ENCODE measurements at places on chromosomes 7 and 10. TPM values are rescaled to one million over a fixed set of nuclear protein-coding genes. Genes with fewer than 3 reads are reported as not detected.

- no peaks in the 10 kb centered on the region for H3K4me1 ChIP-seq
- no peaks in the 10 kb centered on the region for H3K36me3 ChIP-seq
- peaks cover 5% of the 10 kb centered on the region for H3K27me3 ChIP-seq
These were observed 26.1 kb downstream of the DYNC1I1 start for GRCh38 chr7:95798401-95798930.

DNA sequence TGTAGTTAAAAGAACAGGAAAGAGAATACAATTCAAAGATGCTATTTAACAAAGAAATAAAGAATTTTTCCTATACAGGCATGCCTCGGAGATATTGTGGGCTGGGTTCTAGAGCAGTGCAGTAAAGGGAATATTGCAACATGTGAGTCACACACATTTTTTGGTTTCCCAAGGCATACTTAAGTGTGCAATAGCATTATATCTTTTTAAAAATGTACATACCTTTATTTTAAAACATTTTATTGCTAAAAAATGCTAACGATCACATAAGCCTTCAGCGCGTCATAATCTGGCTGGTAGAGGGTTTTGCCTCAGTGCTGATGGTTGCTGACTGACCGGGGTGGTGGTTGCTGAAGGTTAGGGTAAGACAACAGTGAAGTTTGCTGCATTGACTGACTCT is 54.4 kb downstream of the ESYT2 start:
- no peak overlapping the region for H3K27ac ChIP-seq
- peaks cover 34% of the 10 kb centered on the region for H3K36me3 ChIP-seq
- H3K27me3 ChIP-seq: no peaks in the 10 kb centered on the region
- peaks cover 48% of the 10 kb centered on the region for H3K4me1 ChIP-seq

GRCh38 chr10:128099901-128100300 is 26.3 kb downstream of the MKI67 start:
- no peaks in the 10 kb centered on the region for H3K27me3 ChIP-seq
- peaks cover 28% of the 10 kb centered on the region for H3K4me1 ChIP-seq
- peaks cover 54% of the 10 kb centered on the region for H3K36me3 ChIP-seq
- H3K27ac ChIP-seq: no peak overlapping the region
- no peak for DNase-seq
- H3K4me3 ChIP-seq: no peak overlapping the region

- no peaks in the 10 kb centered on the region for H3K36me3 ChIP-seq
- no peak for DNase-seq
- no peaks in the 10 kb centered on the region for H3K4me1 ChIP-seq
- H3K27ac ChIP-seq: no peak overlapping the region
These were observed 7.2 kb upstream of the OGDH start for GRCh38 chr7:44599222-44599621.

DNA sequence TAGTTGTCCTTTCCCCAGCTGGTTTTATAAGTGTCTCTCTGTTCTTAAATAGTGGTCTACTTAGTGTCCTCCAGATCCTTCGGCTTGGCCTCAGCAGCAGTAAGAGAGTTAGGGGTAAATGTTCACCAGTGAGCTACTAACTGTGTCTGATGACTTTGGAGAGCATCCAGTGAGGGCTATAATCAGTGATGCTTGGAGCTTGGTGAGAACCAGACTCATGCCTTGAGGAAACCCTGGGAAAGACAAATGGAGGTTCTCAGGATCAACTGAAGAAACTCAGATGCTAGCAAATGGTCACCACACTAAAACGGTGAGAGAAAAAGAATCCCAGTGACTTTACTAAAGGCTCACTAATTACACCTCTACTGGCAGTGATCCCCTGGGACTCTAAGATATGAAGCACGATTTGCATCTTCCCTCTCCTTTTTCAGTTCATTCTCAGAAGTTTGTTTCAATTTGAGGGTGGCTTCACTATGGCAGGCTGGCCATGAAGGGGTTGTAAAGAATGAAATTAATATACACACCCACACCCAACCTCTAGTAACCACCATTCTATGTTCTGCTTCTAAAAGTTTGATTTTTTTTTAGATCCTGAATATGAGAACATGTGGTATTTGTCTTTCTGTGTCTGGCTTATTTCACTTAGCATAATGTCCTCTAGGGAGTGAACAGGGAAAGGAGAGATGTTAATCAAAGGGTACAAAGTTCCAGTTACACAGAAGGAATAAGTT is 177.9 kb downstream of the PDE1C start:
- no peak overlapping the region for H3K4me3 ChIP-seq
- H3K27ac ChIP-seq: no peak overlapping the region
- no peaks in the 10 kb centered on the region for H3K4me1 ChIP-seq
- H3K36me3 ChIP-seq: no peaks in the 10 kb centered on the region

DNA sequence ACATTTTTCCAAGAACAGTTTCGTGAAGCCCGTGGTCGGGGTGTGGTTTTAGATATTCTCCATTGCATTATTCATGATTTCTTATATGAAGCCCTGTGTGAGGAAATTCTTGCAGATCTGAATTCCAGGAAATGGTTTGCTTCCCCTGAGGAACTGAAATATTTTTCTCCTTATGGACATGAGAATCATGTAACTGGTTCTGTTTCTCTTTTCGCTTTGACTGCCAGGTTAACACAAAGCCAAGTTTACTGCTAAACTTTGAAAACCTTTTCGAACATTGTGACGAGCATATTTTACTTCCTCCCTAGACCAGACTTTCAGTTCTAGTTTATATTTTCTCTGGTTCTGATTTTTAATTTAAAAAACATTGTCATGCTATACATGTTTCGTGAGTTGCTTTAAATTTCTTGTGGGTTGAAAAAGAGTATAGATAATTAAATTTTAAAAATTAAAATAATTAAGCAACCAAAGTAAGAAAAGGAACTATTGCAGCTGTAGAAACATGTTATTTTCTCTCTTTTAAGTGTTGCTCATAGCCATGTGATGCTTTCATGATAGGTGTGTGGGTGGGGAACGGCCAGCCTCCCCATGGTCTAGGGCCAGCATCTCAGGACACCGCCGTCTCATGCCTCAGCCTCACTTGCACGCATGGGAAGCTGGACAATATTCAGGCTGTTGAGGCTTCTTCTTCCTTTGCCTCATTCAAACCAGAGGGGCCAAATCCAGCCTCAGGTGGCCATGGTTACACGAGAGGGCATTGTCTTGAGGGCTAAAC is 97.1 kb downstream of the CREB5 start:
- peaks cover 36% of the 10 kb centered on the region for H3K27me3 ChIP-seq
- no peak for DNase-seq
- H3K27ac ChIP-seq: no peak overlapping the region
- H3K36me3 ChIP-seq: no peaks in the 10 kb centered on the region
- peaks cover 3% of the 10 kb centered on the region for H3K4me1 ChIP-seq

DNA sequence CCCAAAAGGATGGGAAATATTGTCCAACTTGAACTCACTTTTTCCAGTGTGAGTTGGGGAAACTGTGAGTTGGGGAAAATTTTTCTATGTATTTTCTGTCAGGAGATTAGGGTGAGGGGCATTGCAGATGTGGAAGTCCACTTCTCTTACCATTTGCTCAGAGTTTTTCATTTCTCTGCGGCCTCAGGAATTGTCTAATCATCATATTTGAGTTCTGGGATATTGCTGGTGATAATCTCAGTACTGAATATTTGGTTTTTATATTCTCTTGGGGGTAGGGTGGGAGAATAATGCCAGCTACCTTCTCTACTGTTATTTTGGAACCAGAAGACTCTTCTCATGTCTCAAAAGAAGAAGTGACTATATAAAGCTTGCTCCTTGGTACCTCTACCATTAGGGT is 141.3 kb upstream of the SLC13A1 start:
- DNase-seq: no peak
- H3K4me1 ChIP-seq: no peaks in the 10 kb centered on the region
- H3K27me3 ChIP-seq: no peaks in the 10 kb centered on the region
- no peak overlapping the region for H3K4me3 ChIP-seq
- H3K27ac ChIP-seq: no peak overlapping the region

DNA sequence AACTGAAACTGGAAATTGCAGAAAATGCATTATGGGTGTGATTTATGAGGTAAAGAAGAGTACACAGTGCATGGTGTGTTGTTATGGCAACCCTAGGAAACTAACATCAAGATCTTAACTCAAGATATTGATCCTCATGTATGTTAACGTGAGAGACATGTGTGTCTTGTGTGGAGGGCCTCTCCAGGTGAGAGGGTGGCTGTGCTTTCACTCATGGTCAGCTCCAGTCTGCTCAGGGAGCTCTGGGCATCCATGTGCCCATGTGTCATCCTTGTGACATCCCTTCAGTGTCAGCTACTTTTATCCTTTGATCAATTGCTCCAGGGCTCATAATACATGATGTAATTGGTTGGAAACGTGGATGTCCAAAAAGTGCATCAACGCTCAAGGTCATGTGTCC is 24.9 kb upstream of the INSYN2A start:
- no peak overlapping the region for H3K27ac ChIP-seq
- H3K36me3 ChIP-seq: no peaks in the 10 kb centered on the region
- no peak for DNase-seq
- H3K4me3 ChIP-seq: no peak overlapping the region
- H3K27me3 ChIP-seq: peaks cover 11% of the 10 kb centered on the region
- H3K4me1 ChIP-seq: no peaks in the 10 kb centered on the region

DNA sequence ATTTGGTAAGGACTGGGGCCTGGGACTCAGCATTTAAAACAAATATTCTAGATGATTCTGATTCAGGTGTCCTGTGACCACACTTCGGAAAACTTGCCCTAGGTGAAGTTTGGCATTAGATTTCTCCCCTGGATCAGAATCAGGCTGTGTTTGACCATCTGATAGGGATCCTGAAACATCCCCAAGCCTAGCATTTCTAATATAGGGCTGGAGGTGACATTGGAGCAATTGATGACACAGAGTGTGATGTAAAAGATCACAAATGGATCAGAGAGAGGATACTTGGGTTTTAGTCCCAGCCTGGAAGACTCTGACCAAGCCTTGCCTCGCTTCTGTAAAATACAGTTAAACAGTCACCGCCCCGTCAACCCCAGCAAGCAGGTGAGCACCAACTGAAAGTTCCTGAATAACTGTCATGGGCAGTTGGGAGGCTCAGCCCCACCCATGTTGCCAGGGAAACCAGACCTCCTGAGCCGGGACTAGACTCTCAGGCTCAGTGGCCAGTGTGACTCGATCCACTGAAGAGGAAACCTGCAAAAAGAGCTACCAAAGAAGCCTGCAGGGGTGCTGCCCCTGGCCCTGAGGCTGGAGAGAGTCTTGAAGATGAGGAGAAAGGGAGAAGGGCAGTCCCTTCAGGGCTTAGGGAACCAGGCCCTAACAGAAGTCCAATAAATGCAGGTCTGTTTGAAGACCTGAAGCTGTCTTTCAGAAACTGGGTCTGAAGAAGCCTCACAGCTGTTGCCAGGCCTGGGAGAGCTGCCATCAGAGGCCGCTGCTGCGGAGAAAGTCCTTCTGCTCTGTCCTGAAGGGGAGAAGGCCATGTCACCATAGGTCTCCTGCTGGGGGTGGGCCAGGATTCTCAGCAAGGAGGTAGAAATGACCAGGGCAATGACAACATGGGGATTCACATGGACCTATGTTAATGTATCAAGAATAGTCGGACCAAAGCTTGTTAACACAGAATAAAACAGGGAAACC is 126.1 kb upstream of the KCNMA1 start:
- no peak for DNase-seq
- no peaks in the 10 kb centered on the region for H3K4me1 ChIP-seq
- no peak overlapping the region for H3K4me3 ChIP-seq
- H3K27ac ChIP-seq: no peak overlapping the region
- H3K27me3 ChIP-seq: peaks cover 4% of the 10 kb centered on the region
- no peaks in the 10 kb centered on the region for H3K36me3 ChIP-seq

DNA sequence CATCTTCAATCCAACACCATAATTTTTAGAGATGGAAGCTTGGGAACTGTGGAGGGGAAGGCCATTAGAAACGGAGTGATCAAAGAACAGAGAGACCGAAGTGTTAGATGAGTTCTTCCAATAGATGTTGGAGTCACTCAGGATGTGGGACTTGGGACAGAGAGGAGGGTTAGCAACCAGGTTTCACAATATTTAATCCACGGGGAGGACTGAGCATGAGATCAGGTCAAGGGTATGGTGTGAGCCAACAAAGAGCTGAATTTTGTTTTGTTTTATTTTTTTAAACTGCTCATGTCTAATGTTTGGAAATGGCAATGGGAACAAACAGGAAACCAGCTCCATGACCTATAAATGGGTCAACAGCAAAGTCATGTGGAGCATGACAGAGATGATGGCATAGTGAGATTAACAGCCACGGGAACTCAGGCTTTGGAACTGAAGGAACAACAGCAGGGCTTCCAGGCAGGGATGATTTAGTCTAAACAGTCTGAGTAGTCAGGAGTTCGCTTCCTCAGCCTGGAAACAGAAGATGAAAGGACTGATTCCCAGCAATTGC is 38.9 kb upstream of the AMPH start:
- no peak overlapping the region for H3K27ac ChIP-seq
- H3K36me3 ChIP-seq: no peaks in the 10 kb centered on the region
- no peak for DNase-seq
- no peaks in the 10 kb centered on the region for H3K4me1 ChIP-seq

GRCh38 chr7:14507617-14508016 is 394.9 kb downstream of the DGKB start:
- H3K4me1 ChIP-seq: no peaks in the 10 kb centered on the region
- no peaks in the 10 kb centered on the region for H3K36me3 ChIP-seq
- no peak overlapping the region for H3K4me3 ChIP-seq
- no peak overlapping the region for H3K27ac ChIP-seq
- no peaks in the 10 kb centered on the region for H3K27me3 ChIP-seq

GRCh38 chr7:12017046-12017445 is 185.0 kb upstream of the THSD7A start:
- no peaks in the 10 kb centered on the region for H3K4me1 ChIP-seq
- H3K4me3 ChIP-seq: no peak overlapping the region
- DNase-seq: no peak
- H3K27me3 ChIP-seq: peaks cover 4% of the 10 kb centered on the region

- DNase-seq: no peak
- H3K4me1 ChIP-seq: no peaks in the 10 kb centered on the region
- H3K27me3 ChIP-seq: no peaks in the 10 kb centered on the region
- H3K36me3 ChIP-seq: no peaks in the 10 kb centered on the region
- no peak overlapping the region for H3K27ac ChIP-seq
These were observed 90.8 kb upstream of the NRG3 start for GRCh38 chr10:81784111-81784597.

GRCh38 chr7:115233809-115234208 is 311.9 kb downstream of the MDFIC start:
- DNase-seq: no peak
- H3K27me3 ChIP-seq: peaks cover 3% of the 10 kb centered on the region
- H3K4me3 ChIP-seq: no peak overlapping the region
- peaks cover 18% of the 10 kb centered on the region for H3K4me1 ChIP-seq

DNA sequence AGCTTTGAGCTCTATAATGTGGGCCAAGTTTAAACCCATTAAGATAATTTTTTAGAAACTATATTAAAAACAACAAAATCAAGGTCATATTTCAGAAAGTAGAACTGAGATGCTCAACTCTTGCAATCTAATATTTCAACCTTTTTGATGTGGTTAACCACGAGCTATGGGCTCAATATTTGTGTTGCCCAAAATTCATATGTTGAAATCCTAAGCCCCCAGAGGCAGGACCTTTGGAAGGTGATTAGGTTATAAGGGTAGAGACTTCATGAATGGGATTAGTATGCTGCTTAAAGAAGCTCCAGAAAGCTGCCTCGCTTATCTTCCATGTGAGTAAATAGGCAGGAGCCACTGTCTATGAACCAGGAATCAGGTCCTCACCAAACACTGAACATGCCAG is 284.4 kb downstream of the CRPPA start:
- no peaks in the 10 kb centered on the region for H3K27me3 ChIP-seq
- DNase-seq: no peak
- no peak overlapping the region for H3K27ac ChIP-seq
- no peaks in the 10 kb centered on the region for H3K4me1 ChIP-seq
- H3K4me3 ChIP-seq: no peak overlapping the region

The EPHA1 gene
- total RNA-seq: 1.3 TPM

The FFAR4 gene
- total RNA-seq: not detected

Measured in activated naive CD4-positive, alpha-beta T cell treated with anti-CD3 and anti-CD28 coated beads for 36 hours (primary cell).